Mammary epithelial cell (primary cell): ENCODE measurements at places on chromosomes 11 and 22. TPM values are rescaled to one million over a fixed set of nuclear protein-coding genes. Genes with fewer than 3 reads are reported as not detected.

Gene KCNE3
- 0.50 TPM for total RNA-seq

Gene TRIM44
- total RNA-seq = 27.7 TPM

Gene OR4A16
- total RNA-seq = not detected

Gene ZNF408
- 15.2 TPM for total RNA-seq

Gene FIBIN
- 3.4 and 13.5 TPM in 2 replicates for total RNA-seq

Gene IL17REL
- total RNA-seq = not detected

Gene NCR3LG1
- 8.7 TPM for total RNA-seq

Gene UCP2
- 0.73 TPM in 1 of 2 replicates, not detected in the other for total RNA-seq

Gene TPBGL
- total RNA-seq = 0.21 TPM in 1 of 2 replicates, not detected in the other

Gene SCGB1D2
- not detected for total RNA-seq

Gene TUB
- total RNA-seq = 1.3 and 3.8 TPM in 2 replicates

Gene DCDC1
- total RNA-seq = 0.33 TPM
